ENCODE measurements at places on chromosomes 11 and 22. TPM values are rescaled to one million over a fixed set of nuclear protein-coding genes. Genes with fewer than 3 reads are reported as not detected.

The PRR33 gene
- not detected for total RNA-seq

DNA sequence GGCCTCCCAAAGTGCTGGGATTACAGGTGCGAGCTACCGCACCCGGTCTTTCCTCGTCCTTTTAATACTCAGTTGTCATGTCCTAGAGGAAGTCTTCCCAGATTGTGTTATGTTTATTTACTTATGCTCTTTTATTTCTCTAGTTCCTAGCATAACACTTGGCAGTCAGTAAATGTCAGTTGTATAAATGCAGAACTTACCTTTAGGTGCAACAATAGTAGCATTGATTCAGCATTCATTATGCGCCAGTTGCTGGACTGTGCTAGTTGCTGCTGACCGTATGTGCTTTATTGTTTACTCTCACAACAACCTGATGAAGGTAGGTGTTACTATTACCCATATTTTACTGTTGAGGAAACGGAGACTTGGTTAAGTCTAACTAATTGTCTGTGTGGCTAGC lies 20.8 kb downstream of the QSER1 start:
- H3K4me1 ChIP-seq, result peaks cover 7% of the 10 kb centered on the region
- H3K4me3 ChIP-seq, result no peak overlapping the region
- no peak for DNase-seq
- H3K27ac ChIP-seq, result no peak overlapping the region

The TYR gene
- 6.2 TPM for total RNA-seq

DNA sequence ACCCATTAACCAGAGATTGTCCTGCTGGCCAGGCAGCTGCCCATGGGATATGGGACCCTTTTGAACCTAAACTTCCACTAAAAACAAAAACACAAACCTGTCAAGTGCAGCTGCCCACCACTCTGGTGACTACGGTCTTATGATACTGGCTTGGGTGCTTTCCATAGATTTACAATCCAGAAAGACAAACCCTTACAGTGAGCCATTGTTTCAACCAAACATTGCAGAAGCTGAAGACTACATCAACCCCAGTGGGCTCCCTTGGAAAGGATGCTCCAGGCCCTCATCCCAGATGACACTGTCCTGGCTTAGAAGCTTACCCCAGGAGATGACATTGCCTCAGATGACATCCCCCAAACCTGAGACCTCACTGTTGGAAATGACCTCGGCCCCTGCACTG lies 56.9 kb upstream of the WNT11 start:
- no peak for DNase-seq
- H3K36me3 ChIP-seq, result no peaks in the 10 kb centered on the region
- no peak overlapping the region for H3K27ac ChIP-seq
- no peaks in the 10 kb centered on the region for H3K4me1 ChIP-seq
- no peak overlapping the region for H3K4me3 ChIP-seq
- peaks cover 20% of the 10 kb centered on the region for H3K27me3 ChIP-seq

The PANX3 gene
- not detected for total RNA-seq

DNA sequence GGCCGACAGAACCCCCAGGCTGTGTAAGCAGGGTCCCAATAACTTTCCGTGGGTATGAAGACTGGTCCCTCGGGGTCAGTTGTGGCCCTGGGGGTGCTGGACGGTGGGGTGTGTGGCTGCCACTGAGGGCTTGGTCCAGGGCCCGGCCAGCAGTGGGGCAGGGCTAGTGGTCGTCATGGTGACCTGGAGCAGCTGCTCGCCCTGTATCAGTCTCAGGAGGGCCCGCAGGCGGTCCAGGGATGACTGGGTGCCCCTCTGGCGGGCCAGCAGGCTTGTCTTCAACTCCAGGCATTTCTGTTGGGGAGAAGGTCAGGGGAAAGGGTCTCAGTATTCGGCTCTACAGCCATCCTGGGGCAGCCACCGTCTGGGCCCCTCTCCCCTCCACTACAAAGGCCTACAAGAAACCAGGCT lies 126.8 kb downstream of the PHF21B start:
- no peaks in the 10 kb centered on the region for H3K27me3 ChIP-seq
- H3K36me3 ChIP-seq, result peaks cover 5% of the 10 kb centered on the region
- H3K4me3 ChIP-seq, result no peak overlapping the region

The DRD2 gene
- total RNA-seq, result 3.7 TPM

The IL10RA gene
- total RNA-seq, result 0.48 TPM
